Activated T-helper 2 cell treated with anti-CD3 and anti-CD28 coated beads, Interferon-gamma antibody, Interleukin-2, Interleukin-4, amounts not matched to agents 10 μg/mL and 5 μg/mL and 100 μg/mL, durations not matched to agents 14 hours and 24 hours and 36 hours (primary cell): ENCODE measurements at places on chromosomes 3 and 15. TPM values are rescaled to one million over a fixed set of nuclear protein-coding genes. Genes with fewer than 3 reads are reported as not detected.

- no peaks in the 10 kb centered on the region for H3K36me3 ChIP-seq
- DNase-seq: no peak
- no peak overlapping the region for H3K27ac ChIP-seq
- H3K4me3 ChIP-seq: no peak overlapping the region
- peaks cover 6% of the 10 kb centered on the region for H3K4me1 ChIP-seq
- peaks cover 2% of the 10 kb centered on the region for H3K27me3 ChIP-seq
Observed at GRCh38 chr3:69767571-69767970, 28.3 kb downstream of the MITF start.

DNA sequence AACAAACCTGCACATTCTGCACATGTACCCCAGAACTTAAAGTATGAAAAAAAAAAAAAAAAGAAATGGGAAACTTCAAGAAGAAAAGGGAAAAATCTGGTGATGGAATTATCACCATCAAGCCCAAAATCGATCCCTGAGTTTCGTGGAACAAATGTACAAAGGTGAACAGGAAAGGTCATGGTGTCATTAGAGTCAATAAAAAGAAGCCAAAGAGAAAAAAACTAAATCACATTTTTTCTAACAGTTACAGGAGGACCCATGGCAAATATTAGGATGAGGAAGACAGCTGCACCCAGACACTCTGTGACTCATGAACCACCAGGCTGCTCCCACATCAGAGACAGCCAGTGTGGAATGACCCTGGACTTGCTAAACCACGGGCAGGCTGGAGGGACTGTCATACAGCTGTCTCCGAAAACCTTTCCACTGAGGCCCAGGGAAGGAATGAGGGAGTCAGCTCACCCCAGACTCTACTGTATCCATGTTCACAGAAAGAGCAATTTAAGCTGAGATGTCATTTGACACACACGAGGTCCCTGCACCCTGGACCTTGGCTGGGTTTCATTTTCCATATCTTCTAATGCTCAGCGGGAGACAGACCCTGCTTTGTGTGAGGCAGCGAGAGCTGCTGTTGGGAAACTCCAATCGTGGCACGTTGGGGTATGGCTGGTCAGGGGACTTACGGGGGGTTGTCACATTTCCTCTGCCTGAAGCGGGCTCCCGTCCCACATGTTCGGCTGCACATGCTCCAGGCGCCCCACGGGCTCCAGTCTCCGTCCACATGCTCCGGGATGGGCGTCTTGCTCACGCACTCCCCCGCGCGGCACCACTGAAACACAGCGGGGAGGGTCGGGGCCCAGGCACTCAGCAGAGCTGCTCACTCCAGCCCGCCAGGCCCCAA lies 210.2 kb downstream of the ADAMTS17 start:
- no peak overlapping the region for H3K27ac ChIP-seq
- H3K4me3 ChIP-seq: peak overlapping the region; percentile 37
- H3K27me3 ChIP-seq: peaks cover 6% of the 10 kb centered on the region
- no peaks in the 10 kb centered on the region for H3K4me1 ChIP-seq
- DNase-seq: no peak
- H3K36me3 ChIP-seq: no peaks in the 10 kb centered on the region

- H3K4me1 ChIP-seq: no peaks in the 10 kb centered on the region
- DNase-seq: no peak
- H3K4me3 ChIP-seq: no peak overlapping the region
Observed at GRCh38 chr15:65569728-65570127, 39.5 kb downstream of the HACD3 start.

- H3K4me1 ChIP-seq: no peaks in the 10 kb centered on the region
- no peak for DNase-seq
- no peak overlapping the region for H3K4me3 ChIP-seq
- no peak overlapping the region for H3K27ac ChIP-seq
- H3K27me3 ChIP-seq: peaks cover 7% of the 10 kb centered on the region
Observed at GRCh38 chr15:31131853-31132375, 30.4 kb upstream of the TRPM1 start.

GRCh38 chr3:144344925-144345548 lies 373.4 kb downstream of the DIPK2A start:
- H3K36me3 ChIP-seq: no peaks in the 10 kb centered on the region
- no peak overlapping the region for H3K27ac ChIP-seq
- H3K4me3 ChIP-seq: no peak overlapping the region
- H3K27me3 ChIP-seq: peaks cover 2% of the 10 kb centered on the region
- no peak for DNase-seq
- H3K4me1 ChIP-seq: peaks cover 3% of the 10 kb centered on the region

DNA sequence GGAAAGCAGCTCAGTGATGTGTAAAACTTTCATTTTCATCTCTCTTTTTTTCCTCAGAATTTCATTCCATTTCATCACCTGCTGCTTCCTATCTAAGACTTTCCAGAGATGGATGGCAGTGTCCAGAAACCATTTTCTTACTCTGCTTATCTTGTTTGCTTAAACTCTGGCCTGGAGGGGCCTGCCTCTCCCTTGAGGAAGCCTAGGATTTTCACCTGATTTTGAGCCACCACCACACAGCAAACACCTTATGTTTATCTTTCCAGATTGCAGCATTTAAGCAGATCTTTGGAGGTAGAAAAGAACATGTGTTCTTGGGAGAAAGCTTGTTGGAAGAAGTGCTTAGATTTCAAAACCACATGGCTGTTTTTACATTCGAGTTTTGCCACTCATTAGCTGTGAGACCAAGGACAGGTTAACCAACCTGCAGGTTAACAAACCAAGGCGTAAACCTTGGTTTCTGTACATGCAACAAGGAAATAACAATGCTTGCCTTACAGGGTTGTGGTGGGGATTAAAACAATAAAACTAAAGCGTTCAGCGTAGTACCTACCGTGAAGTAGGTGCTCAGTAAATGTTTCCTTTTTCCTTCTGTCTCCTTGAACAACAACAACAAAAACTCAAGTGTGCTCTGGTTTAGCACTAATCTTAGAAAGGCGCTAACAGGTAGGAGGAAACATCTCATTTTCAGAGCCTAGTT lies 120.3 kb downstream of the CLSTN2 start:
- H3K27me3 ChIP-seq: no peaks in the 10 kb centered on the region
- H3K4me1 ChIP-seq: no peaks in the 10 kb centered on the region
- H3K36me3 ChIP-seq: no peaks in the 10 kb centered on the region

DNA sequence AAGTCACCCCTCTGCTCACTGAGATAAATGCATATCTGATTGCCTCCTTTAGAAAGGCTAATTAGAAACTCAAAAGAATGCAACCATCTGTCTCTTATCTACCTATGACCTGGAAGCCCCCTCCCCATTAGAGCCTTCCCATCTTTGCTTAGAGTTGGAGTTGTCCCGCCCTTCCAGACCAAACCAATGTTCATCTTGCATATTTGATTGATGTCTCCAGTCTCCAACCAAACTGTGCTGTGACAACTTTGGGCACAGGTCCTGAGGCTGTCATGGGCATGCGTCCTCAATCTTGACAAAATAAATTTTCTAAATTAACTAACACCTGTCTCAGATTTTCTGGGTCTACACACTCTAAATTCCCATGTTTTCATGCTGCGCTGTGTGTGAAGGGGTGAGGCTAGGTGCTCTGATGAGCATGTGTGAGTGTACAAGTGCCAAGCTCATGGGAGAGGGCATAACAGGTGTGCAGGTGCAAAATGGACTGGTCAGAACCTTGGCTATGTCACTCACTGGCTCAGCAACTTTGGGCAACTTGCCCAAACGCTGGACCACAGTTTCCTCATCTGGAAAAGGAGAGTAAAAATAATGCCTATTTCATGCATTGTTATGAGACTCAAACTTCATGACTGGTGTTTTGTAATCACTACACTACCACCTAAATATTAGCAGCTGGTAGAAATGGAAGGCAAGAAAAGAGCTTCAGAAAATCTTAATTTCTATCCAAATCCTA lies 7.2 kb downstream of the DAPK2 start:
- H3K4me1 ChIP-seq: no peaks in the 10 kb centered on the region
- no peak overlapping the region for H3K27ac ChIP-seq
- DNase-seq: no peak
- no peaks in the 10 kb centered on the region for H3K36me3 ChIP-seq

GRCh38 chr15:78937132-78937739 lies 7.6 kb downstream of the CTSH start:
- H3K4me3 ChIP-seq: peak overlapping the region; percentile 56
- H3K27me3 ChIP-seq: no peaks in the 10 kb centered on the region
- no peak for DNase-seq
- H3K4me1 ChIP-seq: peaks cover 24% of the 10 kb centered on the region
- H3K36me3 ChIP-seq: peaks cover 27% of the 10 kb centered on the region
- peak overlapping the region; percentile 67 for H3K27ac ChIP-seq

- H3K27me3 ChIP-seq: no peaks in the 10 kb centered on the region
- DNase-seq: no peak
- peaks cover 54% of the 10 kb centered on the region for H3K36me3 ChIP-seq
- peaks cover 27% of the 10 kb centered on the region for H3K4me1 ChIP-seq
- no peak overlapping the region for H3K27ac ChIP-seq
Observed at GRCh38 chr3:170360916-170361315, 3.4 kb downstream of the SKIL start.

DNA sequence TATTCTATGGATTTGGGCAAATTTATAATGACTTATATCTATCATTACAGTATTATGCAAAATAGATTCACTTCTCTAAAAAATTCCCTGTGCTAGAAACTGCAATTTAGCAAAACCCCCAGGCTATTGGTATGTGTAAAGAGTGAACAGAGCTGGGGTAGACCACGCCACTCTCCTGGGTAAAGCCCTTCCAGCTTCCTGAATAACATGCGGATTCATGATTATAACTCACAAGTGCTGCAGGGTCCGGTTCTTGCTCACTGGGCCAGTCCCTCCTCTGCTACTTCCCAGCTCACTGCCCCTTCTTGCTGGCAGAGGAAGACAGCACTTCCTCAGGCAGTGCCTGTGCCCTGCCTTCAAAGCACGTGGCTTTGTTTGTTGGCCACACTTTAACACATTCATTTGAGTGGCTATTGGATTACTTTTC lies 4.1 kb downstream of the CD80 start:
- peak overlapping the region; percentile 3 for H3K4me3 ChIP-seq
- peaks cover 14% of the 10 kb centered on the region for H3K36me3 ChIP-seq
- H3K4me1 ChIP-seq: peaks cover 33% of the 10 kb centered on the region
- no peak overlapping the region for H3K27ac ChIP-seq
- no peak for DNase-seq

DNA sequence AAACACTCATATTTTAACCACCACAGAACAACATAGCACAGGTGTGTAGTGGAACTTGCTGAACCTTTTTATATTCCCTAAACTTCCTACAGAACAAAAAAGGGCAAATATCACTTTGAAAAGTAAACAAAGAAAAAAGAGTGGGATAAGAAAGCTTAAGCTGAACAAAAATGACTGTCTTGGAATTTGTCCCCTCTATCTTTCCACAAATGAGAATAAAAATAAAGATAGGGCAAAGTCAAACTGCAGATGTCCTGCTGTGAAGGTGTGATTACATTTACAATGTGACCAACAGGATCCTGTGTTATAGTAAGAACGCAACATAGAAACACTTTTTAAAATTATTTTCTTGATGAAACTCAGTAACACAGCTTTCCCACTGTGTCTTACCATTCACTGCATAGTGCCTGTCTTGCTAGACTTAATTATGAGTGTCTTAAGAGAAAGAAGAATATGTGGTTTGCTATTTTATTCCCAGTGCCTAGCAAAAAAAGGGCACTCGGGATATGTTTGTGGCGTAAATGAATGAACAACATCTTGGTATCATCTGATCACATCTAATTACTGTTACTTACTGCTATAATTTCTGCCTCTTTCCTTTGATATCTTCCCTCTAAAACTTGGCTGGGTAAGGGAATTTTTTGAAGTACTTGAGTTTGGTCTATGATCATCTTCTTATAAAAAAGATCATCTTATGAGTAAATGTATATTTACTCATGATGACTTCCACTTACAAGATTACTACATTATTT lies 67.5 kb downstream of the DENND4A start:
- peaks cover 46% of the 10 kb centered on the region for H3K36me3 ChIP-seq
- DNase-seq: no peak
- H3K4me3 ChIP-seq: no peak overlapping the region
- H3K4me1 ChIP-seq: no peaks in the 10 kb centered on the region
- H3K27ac ChIP-seq: no peak overlapping the region
- H3K27me3 ChIP-seq: no peaks in the 10 kb centered on the region

- H3K27me3 ChIP-seq: peaks cover 6% of the 10 kb centered on the region
- no peak overlapping the region for H3K4me3 ChIP-seq
- DNase-seq: no peak
Observed at GRCh38 chr3:10489746-10490483, 15.5 kb downstream of the ATP2B2 start.

- no peak for DNase-seq
- peaks cover 20% of the 10 kb centered on the region for H3K36me3 ChIP-seq
- H3K27me3 ChIP-seq: peaks cover 26% of the 10 kb centered on the region
Observed at GRCh38 chr15:70510433-70510832, 252.9 kb downstream of the UACA start.

DNA sequence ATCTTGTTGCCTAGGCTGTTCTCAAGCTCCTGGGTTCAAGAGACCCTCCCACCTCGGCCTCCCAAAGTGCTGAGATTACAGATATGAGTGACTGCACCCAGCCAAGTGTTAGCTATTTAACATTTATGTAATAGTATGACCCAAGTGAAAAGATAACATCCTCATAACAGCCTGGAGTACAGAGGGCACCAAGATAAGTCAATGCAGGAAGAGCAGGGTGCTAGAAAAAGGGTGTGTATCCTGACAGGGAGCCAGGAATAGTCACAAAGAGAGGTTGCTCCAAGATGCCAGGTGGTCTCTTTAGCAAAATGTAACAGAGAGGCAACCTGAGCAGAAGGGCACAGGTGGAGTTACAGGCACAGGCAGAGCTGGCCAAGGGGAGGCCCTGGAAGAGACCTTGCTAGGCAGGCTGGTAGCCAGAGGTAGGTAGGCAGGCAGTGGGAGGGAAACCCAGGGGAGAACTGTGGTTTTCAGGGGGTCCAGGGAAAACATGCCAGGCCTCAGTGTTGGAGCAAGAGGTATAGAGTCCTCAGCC lies 277.4 kb downstream of the ERC2 start:
- no peaks in the 10 kb centered on the region for H3K36me3 ChIP-seq
- H3K4me3 ChIP-seq: no peak overlapping the region
- H3K27me3 ChIP-seq: no peaks in the 10 kb centered on the region

DNA sequence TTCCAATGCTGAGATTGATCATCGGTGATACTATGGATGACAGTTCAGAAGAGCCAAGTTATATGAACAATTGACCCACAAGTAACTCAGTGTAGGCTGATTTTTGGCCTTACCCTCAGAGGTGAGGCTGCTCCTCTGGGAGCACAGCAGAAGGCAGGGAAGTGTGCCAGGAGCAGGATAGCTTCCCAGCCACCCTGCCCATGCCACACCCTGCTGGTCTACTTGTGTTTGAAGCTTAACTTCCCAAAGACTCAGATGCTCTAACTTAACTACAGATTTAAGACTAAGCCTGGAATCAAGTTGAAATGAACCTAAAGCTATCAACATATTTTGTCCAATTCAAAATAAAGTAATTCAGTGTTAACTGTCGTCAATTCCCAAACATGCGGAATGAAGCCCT lies 77.5 kb downstream of the BOC start:
- H3K4me1 ChIP-seq: peaks cover 6% of the 10 kb centered on the region
- H3K27me3 ChIP-seq: no peaks in the 10 kb centered on the region
- no peak overlapping the region for H3K27ac ChIP-seq
- DNase-seq: no peak

OSTN gene
- total RNA-seq: not detected in 2 replicates

TRAIP gene
- total RNA-seq: 21.0 and 26.6 TPM in 2 replicates

ARNT2 gene
- total RNA-seq: 0.28 TPM in 1 of 2 replicates, not detected in the other

ATP8B4 gene
- 69.7 and 75.3 TPM in 2 replicates for total RNA-seq
